ENCODE measurements at places on chromosomes 6 and 20. TPM values are rescaled to one million over a fixed set of nuclear protein-coding genes. Genes with fewer than 3 reads are reported as not detected.

DNA sequence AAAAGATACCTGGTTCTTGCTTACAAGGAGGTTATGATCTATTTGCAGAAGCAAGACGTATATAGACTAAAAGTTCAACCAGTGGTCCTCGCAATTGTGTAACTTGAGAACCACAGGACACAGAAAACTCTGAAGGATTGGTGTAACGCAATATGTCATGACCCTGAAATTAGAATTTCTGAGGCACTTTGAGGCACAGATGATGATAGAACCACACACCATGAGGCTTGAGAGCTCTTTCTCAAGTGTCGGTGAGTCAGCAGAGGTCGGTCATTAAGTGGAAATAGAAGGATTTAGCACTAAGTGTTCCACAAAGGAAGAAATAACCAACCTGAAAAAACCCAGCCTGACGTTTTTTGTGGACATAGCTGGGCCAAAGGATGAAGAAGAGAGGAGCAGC lies 15.3 kb upstream of the CCN2 start:
- H3K36me3 ChIP-seq, result no peaks in the 10 kb centered on the region
- no peaks in the 10 kb centered on the region for H3K4me1 ChIP-seq
- DNase-seq, result no peak
- no peak overlapping the region for H3K4me3 ChIP-seq

DNA sequence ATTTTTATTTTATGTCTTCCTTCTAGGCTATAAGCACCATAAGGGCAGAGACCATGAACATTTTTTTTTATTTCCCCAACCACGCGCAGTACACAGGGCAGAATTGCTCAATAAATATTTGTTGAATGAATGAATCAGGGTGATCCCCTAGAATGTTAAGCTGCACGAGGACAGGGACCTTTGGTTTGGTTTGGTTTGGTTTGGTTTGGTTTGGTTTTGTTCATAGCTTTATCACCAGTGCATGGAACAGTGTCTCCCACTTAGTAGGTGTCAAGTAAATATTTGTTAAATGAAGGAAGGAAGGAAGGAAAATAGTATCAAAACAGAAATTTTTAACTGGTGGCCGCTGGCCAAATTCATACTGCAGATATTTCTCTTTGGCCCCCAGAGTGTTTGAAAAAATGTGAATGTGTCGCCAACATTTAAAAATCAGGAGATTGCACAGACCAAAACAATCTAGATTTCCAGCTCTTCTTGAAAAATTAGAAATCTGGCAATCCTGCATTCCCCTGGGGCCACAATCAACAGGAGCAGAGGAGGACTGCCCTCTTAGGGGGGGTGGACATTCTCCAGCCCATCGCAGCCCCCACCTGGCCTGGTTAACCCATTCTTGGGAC lies 205.3 kb downstream of the EYA2 start:
- DNase-seq, result no peak
- no peak overlapping the region for H3K4me3 ChIP-seq
- no peak overlapping the region for H3K27ac ChIP-seq
- no peaks in the 10 kb centered on the region for H3K4me1 ChIP-seq
- no peaks in the 10 kb centered on the region for H3K36me3 ChIP-seq

DNA sequence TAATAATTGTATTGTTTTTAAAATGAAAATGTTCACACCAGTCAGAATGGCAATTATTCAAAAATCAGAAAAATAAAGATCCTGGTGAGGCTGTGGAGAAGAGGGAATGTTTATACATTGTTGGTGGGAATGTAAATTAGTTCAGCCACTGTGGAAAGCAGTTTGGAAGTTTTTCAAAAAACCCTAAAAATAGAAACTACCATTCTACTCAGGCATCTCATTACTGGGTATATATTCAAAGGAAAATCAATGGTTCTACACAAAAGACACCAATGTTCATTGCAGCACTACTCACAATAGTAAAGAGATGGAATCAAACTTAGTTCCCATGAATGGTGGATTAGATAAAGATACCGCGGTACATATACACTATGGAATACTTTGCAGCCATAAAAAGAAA lies 461.5 kb upstream of the ADGRB3 start:
- no peak overlapping the region for H3K4me3 ChIP-seq
- H3K27me3 ChIP-seq, result no peaks in the 10 kb centered on the region
- no peak for DNase-seq
- H3K36me3 ChIP-seq, result no peaks in the 10 kb centered on the region
- H3K4me1 ChIP-seq, result no peaks in the 10 kb centered on the region

GRCh38 chr6:142888456-142888855 lies 56.5 kb downstream of the HIVEP2 start:
- H3K27ac ChIP-seq, result peak overlapping the region; percentile 84
- DNase-seq, result no peak
- H3K36me3 ChIP-seq, result no peaks in the 10 kb centered on the region
- no peaks in the 10 kb centered on the region for H3K27me3 ChIP-seq

GRCh38 chr6:125764121-125764671 lies 14.8 kb downstream of the HEY2 start:
- no peak overlapping the region for H3K4me3 ChIP-seq
- no peak for DNase-seq
- no peak overlapping the region for H3K27ac ChIP-seq
- H3K27me3 ChIP-seq, result no peaks in the 10 kb centered on the region
- no peaks in the 10 kb centered on the region for H3K4me1 ChIP-seq

DNA sequence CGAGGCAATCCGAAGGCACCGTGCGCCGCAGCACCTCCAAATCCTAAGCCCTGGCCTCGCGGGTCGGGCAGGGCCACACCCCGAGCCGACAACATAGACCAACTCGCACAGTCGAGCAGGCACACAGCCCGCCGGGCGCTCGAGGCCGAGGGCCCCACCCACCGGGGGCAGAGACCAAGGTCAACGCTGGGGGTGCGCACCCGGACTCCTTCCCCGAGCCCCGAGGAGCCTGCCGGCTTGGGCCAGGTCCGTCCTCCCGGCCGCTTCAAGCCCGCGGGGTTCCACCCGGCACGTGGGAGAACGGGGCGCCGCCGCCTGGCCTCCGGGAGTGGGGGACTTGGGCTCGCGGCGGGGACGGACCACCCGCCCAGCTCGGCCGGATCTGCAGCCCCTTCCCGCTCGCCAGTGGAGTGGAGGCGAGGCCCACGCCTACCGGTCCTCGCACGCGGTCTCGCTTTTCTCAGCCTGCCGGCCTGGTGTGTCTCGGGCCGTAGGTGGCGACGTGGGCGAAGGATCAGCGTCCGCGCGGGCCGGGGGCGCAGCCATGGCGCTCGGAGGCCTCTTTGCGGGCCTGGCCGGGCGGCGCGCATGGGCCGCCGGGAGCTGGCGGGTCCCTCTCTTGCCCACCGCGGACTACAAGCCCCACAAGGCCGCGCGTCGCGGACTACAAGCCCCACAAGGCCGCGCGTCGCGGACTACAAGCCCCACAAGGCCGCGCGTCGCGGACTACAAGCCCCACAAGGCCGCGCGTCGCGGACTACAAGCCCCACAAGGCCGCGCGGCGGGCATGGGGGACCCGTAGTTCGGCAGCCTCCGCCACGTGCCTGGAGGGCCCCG lies at the start of gene UCKL1:
UCKL1 (minus strand) TSS at position 590 of the 837 bp plus-strand sequence; CDS start at position 546, 44 bp downstream.
- H3K4me1 ChIP-seq, result peaks cover 18% of the 10 kb centered on the region
- H3K4me3 ChIP-seq, result peak within 1 kb of the TSS; percentile 87
- no peaks in the 10 kb centered on the region for H3K36me3 ChIP-seq
- no peaks in the 10 kb centered on the region for H3K27me3 ChIP-seq

- H3K36me3 ChIP-seq, result no peaks in the 10 kb centered on the region
- H3K4me1 ChIP-seq, result no peaks in the 10 kb centered on the region
- H3K27me3 ChIP-seq, result no peaks in the 10 kb centered on the region
- no peak for DNase-seq
- no peak overlapping the region for H3K4me3 ChIP-seq
Observed at GRCh38 chr20:13554076-13554475, 84.7 kb downstream of the TASP1 start.

DNA sequence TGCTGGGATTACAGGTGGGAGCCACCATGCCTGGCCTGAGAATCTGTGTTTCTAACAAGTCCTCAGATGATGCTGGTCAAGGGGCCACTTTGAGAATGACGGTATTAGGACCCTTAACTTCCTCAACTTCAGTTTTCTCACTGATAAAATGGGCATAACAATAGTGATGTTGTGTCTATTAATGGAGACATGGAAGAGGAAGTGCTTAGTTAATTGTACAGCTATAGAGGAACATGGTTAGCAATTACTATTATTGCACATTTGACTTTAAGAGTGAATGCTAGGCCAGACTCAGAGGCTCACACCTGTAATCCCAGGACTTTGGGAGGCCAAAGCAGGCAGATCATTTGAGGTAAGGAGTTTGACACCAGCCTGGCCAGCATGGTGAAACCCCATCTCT lies 12.7 kb downstream of the DPPA5 start:
- no peak overlapping the region for H3K4me3 ChIP-seq
- no peaks in the 10 kb centered on the region for H3K36me3 ChIP-seq
- no peak overlapping the region for H3K27ac ChIP-seq
- no peak for DNase-seq
- no peaks in the 10 kb centered on the region for H3K4me1 ChIP-seq
- no peaks in the 10 kb centered on the region for H3K27me3 ChIP-seq

DNA sequence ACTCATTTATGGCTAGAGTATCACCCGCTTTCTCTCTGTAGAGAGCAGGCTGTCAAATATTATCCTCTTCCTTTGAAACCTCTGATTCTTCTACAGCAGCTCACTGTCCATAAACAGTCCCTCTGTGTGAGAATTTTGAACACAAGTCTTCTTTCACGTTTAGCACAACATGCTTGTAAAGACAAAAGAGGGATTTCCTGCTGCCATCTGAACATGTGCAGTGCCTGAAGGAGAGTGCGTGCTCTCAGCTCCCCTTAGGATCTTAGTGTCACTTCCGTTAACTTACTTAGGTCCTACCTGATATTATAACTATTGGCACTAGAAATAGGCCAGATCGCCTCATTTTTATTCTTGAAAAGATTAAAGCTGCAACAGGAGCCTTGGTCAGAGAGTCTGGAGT lies 50.9 kb downstream of the FNDC1 start:
- no peak for DNase-seq
- H3K27me3 ChIP-seq, result no peaks in the 10 kb centered on the region
- H3K4me1 ChIP-seq, result no peaks in the 10 kb centered on the region
- H3K36me3 ChIP-seq, result no peaks in the 10 kb centered on the region

DNA sequence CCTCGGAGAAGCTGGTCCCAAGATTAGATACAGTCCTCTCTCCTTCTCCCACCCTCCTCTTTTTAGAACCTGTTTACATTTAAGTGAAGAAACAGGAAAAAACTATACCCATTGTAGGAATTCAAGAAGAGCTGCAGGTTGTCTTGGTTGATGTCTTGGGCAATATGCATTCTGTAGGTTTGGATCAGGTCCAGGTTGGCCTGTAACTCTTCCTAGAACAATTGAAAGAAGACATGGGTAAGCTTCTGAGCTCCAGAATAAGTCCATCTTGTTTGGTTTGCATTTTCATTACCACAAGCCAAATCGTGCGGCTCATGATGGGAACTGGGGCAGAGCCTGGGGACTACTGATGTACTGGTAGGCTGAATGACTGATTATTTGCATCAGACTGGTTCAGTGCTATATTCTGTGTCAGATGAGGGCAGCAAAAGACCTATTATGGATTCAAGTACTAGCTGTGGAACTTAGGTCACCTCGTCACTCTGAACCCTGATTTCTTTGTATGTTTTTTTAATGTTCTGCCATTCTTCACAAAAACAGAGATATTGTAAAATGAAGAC lies 20.3 kb upstream of the SLA2 start:
- DNase-seq, result no peak
- no peak overlapping the region for H3K4me3 ChIP-seq
- no peaks in the 10 kb centered on the region for H3K27me3 ChIP-seq

GRCh38 chr20:49392745-49393144 lies 89.7 kb downstream of the KCNB1 start:
- no peaks in the 10 kb centered on the region for H3K4me1 ChIP-seq
- no peak overlapping the region for H3K27ac ChIP-seq
- H3K27me3 ChIP-seq, result no peaks in the 10 kb centered on the region
- DNase-seq, result no peak
- H3K36me3 ChIP-seq, result no peaks in the 10 kb centered on the region

DNA sequence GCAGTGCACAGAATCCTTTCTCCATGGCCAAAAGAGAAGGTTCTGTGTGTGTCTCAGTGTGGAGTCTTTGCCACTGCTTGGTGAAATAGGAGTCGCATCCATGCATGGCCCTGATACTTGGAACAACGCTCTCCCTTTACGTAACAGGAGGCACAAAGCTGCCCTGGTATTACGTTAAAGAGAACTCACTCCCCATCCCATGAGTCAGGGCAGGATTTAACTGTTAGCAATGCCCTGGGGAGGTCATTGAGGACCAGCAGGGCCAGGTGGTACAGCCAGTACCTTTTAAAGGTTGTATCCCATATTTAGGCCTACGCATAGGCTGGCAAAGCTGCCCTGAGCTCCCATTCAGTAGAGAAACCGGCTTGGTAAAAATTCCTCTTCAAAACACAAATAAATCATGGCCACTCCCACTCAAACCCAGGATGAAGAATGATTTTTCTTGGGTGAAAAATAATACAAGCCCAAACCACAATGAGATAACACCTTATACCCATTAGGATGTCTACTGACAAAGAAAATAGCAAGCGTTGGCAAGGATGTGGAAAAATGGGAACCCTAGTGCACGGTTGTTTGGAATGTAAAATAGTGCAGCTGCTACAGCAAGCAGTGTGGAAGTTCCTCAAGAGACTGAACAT lies 37.1 kb downstream of the MYLK4 start:
- H3K27ac ChIP-seq, result no peak overlapping the region
- no peak overlapping the region for H3K4me3 ChIP-seq
- no peak for DNase-seq
- no peaks in the 10 kb centered on the region for H3K36me3 ChIP-seq
- no peaks in the 10 kb centered on the region for H3K4me1 ChIP-seq

- no peaks in the 10 kb centered on the region for H3K36me3 ChIP-seq
- no peaks in the 10 kb centered on the region for H3K27me3 ChIP-seq
- no peak overlapping the region for H3K4me3 ChIP-seq
- no peak for DNase-seq
Observed at GRCh38 chr20:41784209-41784958, 166.2 kb upstream of the CHD6 start.

DNA sequence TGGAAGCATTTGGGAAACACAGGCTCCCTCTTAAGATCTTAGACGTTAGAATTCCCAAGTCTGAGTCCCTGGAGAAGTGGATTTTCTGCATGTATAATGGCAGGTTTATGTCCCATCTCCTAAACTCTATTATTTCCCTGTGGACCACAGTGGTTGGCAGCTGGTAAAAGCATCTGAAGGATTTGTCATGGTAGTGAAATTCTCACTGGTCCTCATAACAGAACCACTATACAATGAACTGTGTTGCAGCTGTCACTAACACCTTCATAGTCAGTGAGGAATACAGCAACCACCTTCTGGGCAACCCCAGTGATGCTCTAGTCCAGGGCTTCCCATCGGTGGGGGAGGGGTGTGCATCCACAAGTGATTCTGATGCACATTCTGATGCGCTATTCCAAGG lies 396.9 kb downstream of the ZFAND3 start:
- DNase-seq, result no peak
- no peaks in the 10 kb centered on the region for H3K36me3 ChIP-seq
- no peak overlapping the region for H3K4me3 ChIP-seq
- H3K27ac ChIP-seq, result no peak overlapping the region
- no peaks in the 10 kb centered on the region for H3K27me3 ChIP-seq

- no peaks in the 10 kb centered on the region for H3K4me1 ChIP-seq
- H3K27me3 ChIP-seq, result no peaks in the 10 kb centered on the region
- no peak overlapping the region for H3K4me3 ChIP-seq
- H3K27ac ChIP-seq, result no peak overlapping the region
Observed at GRCh38 chr6:8995156-8995555, 559.8 kb upstream of the SLC35B3 start.

The CTSZ gene
- 1.0 TPM for polyA plus RNA-seq

The ZNF831 gene
- polyA plus RNA-seq, result 7.8 TPM

The NEDD9 gene
- polyA plus RNA-seq, result 14.2 TPM

The BEND6 gene
- not detected for polyA plus RNA-seq

The ANGPT4 gene
- not detected for polyA plus RNA-seq

The BMP7 gene
- polyA plus RNA-seq, result not detected

The MAFB gene
- polyA plus RNA-seq, result not detected

The HS3ST5 gene
- not detected for polyA plus RNA-seq

The LHFPL5 gene
- not detected for polyA plus RNA-seq

The CRISP3 gene
- not detected for polyA plus RNA-seq

The BPIFB2 gene
- polyA plus RNA-seq, result not detected
